Activated CD4-positive, alpha-beta T cell treated with anti-CD3 and anti-CD28 coated beads for 1 hour (primary cell): ENCODE measurements at places on chromosomes 7 and 10.

DNA sequence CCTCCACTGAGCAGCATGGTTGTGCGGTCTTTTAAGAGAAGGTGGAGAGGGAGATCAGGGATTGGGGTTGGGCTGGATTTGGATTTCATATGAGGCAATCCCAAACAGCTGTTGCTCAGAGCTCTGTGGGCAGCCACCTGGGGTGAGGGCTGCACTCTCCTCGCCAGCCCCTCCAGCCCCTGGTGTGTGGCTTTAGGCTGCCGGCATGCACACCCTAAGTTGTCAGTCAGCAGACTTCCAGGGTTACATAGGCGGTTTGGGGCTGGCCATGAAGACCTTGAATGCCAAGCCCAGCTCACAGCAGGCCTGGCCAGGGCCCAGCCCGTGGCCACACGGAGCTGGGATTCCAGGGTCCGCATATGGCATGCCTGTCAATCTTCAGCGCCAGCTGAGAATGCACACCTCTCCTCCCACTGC is 54.8 kb downstream of the ZMIZ1 start:
- DNase-seq: no peak

DNA sequence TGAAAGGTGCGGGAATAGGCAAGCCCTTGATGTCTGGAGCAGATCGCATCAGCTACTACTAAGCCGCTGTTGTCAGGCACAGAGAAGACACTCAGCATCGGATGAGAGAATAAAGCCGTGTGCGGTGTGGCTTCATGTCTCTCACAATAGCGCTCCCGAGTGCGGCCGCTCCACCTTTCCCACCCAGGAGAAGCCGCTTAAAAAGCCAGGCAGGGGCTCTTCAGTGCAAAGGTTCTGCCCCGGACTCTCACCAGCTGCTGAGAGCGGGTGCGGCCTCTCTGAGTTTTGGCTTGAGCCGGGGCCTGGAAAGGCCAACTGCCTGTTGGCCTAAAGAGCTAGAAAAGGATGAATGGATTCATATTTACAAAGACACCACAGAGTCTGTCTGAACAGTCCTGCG is 600.6 kb downstream of the DNAJB6 start:
- no peak for DNase-seq

- no peak for DNase-seq
Measured at GRCh38 chr7:40599836-40600235, 465.0 kb downstream of the SUGCT start.

GRCh38 chr10:30639946-30640786 is 10.6 kb upstream of the LYZL2 start:
- DNase-seq: no peak

- no peak for DNase-seq
Measured at GRCh38 chr10:34723750-34724149, 91.3 kb downstream of the PARD3 start.

GRCh38 chr10:15856328-15857015 is 3.8 kb downstream of the MINDY3 start:
- no peak for DNase-seq

DNA sequence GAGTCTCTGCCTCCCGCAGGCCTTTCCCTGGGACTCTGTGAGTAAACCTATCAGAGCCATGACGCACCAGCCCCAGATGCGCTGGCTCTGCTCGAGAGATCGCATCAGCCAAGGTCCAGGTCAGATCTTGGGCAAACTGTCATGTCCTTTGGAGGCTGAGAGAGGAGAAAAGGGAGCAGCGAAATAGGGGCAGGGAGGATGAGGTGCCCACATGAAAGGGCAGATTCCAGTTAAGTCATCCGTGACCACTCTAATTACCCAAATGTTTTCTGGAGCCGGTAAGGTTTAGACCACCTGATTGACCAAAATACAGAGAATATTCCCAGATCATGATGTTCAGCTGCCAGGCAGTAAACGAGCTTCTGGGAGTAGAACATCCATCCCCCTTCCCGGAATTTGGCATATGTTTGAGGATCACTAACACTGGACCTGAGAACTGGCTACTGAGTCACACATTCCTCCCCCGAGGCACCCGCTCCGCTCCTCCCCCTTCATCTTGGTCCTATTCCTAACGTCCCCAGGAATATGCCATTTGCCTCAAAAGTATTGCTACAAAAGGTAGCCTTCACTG is 88.0 kb downstream of the FGFR2 start:
- DNase-seq: no peak

GRCh38 chr10:44934416-44935200 is 23.5 kb downstream of the TMEM72 start:
- no peak for DNase-seq

DNA sequence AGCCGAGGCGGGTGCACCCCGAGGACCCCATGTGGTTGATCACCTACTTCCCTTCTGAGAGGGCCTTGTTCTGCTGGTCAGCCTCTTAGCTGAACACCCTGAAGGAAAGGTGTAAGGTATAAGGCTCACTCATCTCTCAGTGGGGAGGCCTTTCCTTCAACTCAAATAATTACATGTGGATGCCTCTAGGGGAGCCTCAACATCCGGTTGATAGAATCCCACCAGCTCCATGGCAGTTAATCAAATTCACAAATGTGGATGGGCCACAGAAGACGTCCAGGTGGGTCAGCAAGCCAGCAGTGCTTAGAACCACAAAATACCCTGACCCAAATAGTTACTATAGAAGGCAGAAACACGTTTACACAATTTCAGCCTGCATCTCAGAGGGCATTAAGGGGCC is 37.7 kb upstream of the ZNF32 start:
- no peak for DNase-seq

DNA sequence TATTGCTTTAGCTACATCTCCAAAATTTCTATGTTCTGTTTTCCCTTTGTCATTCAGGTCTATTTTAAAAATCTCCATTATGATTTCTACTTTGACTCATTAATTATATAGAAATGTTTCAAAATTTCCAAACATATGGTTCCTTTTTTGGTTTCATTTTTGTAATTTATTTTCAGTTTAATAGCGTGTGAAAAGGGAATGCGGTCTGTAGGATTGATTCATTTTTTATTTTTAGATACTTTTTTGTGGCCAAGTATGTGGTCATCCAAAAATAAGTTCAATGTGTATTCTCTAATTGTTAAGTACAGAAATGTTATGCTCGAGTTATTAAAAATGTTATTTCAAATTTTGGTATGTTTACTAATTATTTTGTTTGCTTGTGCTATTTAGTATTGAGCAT is 72.5 kb upstream of the ANKRD1 start:
- DNase-seq: no peak

- no peak for DNase-seq
Measured at GRCh38 chr7:98591926-98592325, 25.2 kb upstream of the NPTX2 start.
